ENCODE measurements at places on chromosomes 3 and 15. TPM values are rescaled to one million over a fixed set of nuclear protein-coding genes. Genes with fewer than 3 reads are reported as not detected.

DNA sequence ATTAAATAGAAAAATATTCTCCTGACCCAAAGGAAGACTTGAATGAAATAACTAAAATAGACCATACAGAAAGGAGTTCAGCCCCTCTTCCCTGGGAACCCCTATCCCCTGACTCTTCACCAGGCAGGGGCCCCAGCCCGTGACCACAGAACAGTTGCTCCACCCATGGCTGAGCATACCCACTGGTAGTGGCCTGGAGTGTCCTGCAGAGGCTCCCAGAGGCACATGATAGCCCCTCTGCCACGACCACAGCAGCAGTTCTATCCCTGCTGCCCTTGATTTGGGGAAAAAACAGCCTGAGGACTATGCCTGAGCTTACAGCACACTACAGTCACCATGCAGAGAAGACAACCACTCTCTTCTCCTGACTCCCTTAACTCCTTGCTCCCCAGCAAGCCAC lies 31.8 kb downstream of the TTC14 start:
- H3K4me3 ChIP-seq = no peak overlapping the region
- H3K4me1 ChIP-seq = no peaks in the 10 kb centered on the region
- DNase-seq = no peak
- no peaks in the 10 kb centered on the region for H3K36me3 ChIP-seq
- no peaks in the 10 kb centered on the region for H3K27me3 ChIP-seq
- no peak overlapping the region for H3K27ac ChIP-seq

DNA sequence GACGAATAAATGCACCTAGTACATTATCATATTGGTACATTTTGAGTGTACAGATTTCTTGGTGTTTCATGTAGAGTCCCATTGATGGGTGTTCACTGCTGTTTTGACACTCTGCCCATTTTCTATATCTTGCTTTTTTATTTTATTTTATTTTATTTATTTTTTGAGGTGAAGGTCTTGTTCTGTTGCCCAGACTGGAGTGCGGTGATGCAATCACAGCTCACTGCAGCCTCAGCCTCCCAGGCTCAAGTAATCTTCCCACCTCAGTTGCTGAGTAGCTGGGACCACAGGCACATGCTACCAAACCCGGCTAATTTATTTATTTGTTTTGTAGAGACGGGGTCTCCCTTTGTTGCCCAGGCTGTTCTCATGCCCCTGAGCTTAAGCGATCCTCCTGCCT lies 44.2 kb downstream of the DNAJC13 start:
- no peak for DNase-seq
- peaks cover 100% of the 10 kb centered on the region for H3K36me3 ChIP-seq
- H3K4me1 ChIP-seq = no peaks in the 10 kb centered on the region

DNA sequence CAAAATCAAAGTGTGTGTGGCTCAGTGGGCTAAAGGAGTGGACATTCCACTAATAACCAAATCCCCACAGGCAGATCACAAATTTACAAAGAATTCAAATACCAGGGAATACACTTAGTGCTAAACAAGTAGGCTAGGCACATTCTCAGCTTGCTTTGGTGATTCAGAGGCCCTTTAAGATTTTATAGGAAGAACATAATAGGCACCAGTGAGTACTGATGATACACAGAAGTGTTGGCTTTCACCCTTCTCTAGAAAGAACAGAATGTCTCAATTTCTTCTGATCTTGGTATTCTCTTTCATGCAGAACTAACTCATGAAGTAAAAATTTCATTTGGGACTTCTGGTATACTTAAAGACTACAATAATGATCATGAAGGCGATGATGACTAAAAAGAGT lies 55.0 kb downstream of the POLR2M start:
- H3K27me3 ChIP-seq = no peaks in the 10 kb centered on the region
- no peak for DNase-seq
- H3K4me1 ChIP-seq = no peaks in the 10 kb centered on the region
- H3K36me3 ChIP-seq = no peaks in the 10 kb centered on the region
- H3K27ac ChIP-seq = no peak overlapping the region

- H3K27me3 ChIP-seq = no peaks in the 10 kb centered on the region
- peaks cover 58% of the 10 kb centered on the region for H3K4me1 ChIP-seq
- no peak overlapping the region for H3K4me3 ChIP-seq
- no peaks in the 10 kb centered on the region for H3K36me3 ChIP-seq
Observed at GRCh38 chr3:62167566-62168262, 205.6 kb downstream of the FEZF2 start.

DNA sequence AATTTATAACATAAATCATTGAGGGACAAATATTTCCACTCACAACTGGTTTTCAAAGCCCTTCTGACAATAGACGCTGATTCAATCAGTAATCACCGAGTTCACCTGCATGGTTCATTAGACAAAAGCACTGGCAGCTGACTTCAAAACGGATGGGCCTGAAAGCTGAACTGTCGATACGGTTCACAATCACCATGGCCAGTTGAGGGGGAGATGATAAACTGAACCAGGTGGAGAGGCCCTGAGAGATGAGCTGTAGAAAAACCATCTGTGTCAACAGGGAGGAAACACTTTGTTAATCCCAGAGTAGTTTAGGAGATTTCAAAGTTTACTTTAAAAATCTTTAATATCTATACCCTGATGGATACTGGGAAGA lies 75.0 kb downstream of the PEX5L start:
- H3K4me1 ChIP-seq = no peaks in the 10 kb centered on the region
- no peak overlapping the region for H3K27ac ChIP-seq
- no peaks in the 10 kb centered on the region for H3K36me3 ChIP-seq
- DNase-seq = no peak
- H3K4me3 ChIP-seq = no peak overlapping the region

DNA sequence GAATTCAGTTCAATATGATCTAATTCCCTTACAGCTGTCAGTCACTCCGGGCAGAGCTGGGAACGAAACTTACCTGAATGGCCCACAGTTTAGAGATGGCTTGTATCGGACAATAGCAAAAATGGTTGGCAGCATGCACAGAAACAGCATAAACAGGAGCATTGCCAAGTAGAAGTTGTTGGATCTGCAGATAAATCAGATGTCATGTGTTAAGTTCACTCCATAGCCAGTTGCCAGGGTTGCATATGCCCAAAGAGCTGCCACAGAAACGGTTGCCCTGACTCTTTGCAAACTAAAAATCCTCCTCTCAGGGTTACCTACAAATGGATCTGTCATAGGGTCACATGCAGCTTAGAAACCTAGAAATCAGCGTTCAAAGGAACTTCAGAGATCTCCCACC lies 15.4 kb upstream of the STARD5 start:
- peaks cover 28% of the 10 kb centered on the region for H3K4me1 ChIP-seq
- no peak overlapping the region for H3K4me3 ChIP-seq
- no peaks in the 10 kb centered on the region for H3K27me3 ChIP-seq
- DNase-seq = no peak
- H3K36me3 ChIP-seq = no peaks in the 10 kb centered on the region

DNA sequence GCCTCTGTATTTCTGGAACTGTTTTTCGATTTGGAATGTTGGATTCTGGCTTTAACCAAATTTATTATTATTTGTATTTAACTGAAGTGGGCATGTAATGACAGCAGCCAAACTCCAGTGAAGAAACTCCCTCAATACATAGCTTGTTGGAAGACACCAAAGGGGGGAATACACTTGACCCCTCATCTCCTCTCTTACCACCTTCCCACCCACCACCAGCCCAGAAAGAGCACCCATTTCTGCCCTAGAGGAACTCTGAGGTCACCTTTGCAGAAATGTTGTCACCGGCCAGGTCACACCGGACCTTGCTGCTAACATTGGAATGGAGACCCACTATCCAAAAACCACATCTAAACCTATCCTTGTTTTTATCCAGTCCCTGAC lies 58.6 kb upstream of the CA12 start:
- H3K36me3 ChIP-seq = no peaks in the 10 kb centered on the region
- H3K4me3 ChIP-seq = no peak overlapping the region
- no peaks in the 10 kb centered on the region for H3K27me3 ChIP-seq
- peaks cover 7% of the 10 kb centered on the region for H3K4me1 ChIP-seq

DNA sequence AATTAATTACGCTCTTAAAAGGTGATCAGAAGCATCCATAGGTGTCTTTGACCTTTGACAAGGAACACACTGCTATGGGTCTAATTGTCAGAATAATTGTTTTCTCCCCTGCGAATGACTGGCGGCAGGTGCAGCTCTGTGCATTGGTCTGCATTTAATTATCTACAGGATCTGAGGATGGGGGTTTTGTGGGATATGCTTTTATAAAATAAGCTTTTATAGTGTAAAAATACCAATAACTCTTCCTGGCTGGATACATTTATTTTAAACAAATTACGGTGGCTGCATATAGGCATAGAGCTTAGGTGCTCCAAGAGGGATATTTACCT lies 201.6 kb upstream of the RGMA start:
- H3K4me1 ChIP-seq = no peaks in the 10 kb centered on the region
- no peak overlapping the region for H3K4me3 ChIP-seq
- no peaks in the 10 kb centered on the region for H3K27me3 ChIP-seq

DNA sequence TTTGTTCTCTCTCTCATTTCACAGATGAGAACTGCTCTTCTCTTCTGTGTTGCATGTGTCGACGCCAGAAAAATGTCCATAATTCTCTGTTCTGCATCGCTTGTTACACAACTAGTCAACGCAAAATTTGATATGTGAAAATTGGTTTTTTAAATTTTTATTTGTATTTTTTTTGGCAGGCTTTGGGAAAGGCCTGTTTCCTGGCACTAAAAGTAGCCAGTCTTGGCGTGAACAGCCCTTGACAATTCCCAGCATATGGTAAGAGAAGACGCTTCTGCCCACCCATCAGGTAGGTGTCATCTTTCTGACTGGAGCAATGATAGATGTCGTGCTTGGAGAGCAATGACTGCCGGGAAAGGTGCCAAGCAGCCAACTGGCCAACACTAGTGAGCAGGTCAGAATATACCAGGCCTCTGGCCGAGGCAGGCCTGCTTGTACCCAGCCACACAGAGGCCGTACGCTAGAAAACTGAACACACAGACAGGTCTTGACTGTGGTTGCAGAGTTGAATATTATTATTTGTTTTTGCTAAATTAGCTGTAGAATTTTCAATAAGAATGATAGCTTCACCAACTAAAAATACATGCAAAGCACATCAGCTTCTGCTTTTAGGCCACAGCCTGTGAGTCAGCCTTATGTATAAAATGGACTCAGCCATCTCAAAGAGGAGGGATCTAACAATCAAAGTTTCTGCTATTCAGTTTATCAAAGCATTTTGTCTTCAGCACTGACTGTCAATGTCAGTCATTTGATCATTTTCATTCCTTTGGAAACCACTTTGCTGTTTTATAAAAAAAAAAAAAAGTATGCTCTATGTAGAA lies 837.5 kb downstream of the MCTP2 start:
- H3K36me3 ChIP-seq = no peaks in the 10 kb centered on the region
- no peak overlapping the region for H3K27ac ChIP-seq
- H3K4me3 ChIP-seq = no peak overlapping the region
- no peaks in the 10 kb centered on the region for H3K4me1 ChIP-seq

GRCh38 chr3:44529927-44530326 lies 25.1 kb upstream of the ZKSCAN7 start:
- no peaks in the 10 kb centered on the region for H3K36me3 ChIP-seq
- H3K4me3 ChIP-seq = no peak overlapping the region
- no peaks in the 10 kb centered on the region for H3K4me1 ChIP-seq
- no peaks in the 10 kb centered on the region for H3K27me3 ChIP-seq

- no peaks in the 10 kb centered on the region for H3K27me3 ChIP-seq
- no peak for DNase-seq
- H3K4me3 ChIP-seq = no peak overlapping the region
Observed at GRCh38 chr3:1955170-1955569, 143.5 kb upstream of the CNTN4 start.

- peak overlapping the region; percentile 62 for H3K27ac ChIP-seq
- no peak for DNase-seq
- no peaks in the 10 kb centered on the region for H3K27me3 ChIP-seq
- H3K4me1 ChIP-seq = peaks cover 28% of the 10 kb centered on the region
Observed at GRCh38 chr15:40046721-40047414, 7.9 kb upstream of the SRP14 start.

GRCh38 chr3:122502941-122503340 lies 11.8 kb downstream of the KPNA1 start:
- no peak for DNase-seq
- no peaks in the 10 kb centered on the region for H3K36me3 ChIP-seq
- H3K4me1 ChIP-seq = peaks cover 59% of the 10 kb centered on the region
- H3K27ac ChIP-seq = no peak overlapping the region
- no peak overlapping the region for H3K4me3 ChIP-seq

DNA sequence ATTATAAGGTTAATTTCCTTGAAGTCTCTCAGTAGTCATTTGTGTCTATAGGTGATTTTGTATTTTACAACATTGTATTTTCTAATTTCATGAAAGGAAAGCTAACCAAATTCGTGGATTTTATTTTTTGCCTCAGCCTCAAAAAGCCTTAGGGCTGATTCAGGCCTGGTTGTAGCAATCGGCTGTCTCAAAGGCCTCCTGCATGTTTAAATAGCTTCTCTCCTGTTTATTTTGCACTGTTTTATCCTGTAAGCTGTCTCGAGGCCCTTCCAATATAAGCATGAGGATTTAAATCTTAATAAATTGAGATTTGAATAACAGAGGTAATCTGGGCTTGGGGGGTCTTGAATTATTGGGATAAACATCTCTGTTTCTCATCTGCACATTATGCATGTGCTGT lies 51.7 kb upstream of the ICE2 start:
- no peak overlapping the region for H3K27ac ChIP-seq
- no peak for DNase-seq
- no peaks in the 10 kb centered on the region for H3K27me3 ChIP-seq
- H3K36me3 ChIP-seq = peaks cover 6% of the 10 kb centered on the region
- H3K4me1 ChIP-seq = peaks cover 29% of the 10 kb centered on the region
- no peak overlapping the region for H3K4me3 ChIP-seq

- H3K4me1 ChIP-seq = peaks cover 43% of the 10 kb centered on the region
- no peak overlapping the region for H3K27ac ChIP-seq
- H3K27me3 ChIP-seq = no peaks in the 10 kb centered on the region
- no peak overlapping the region for H3K4me3 ChIP-seq
- H3K36me3 ChIP-seq = no peaks in the 10 kb centered on the region
- DNase-seq = no peak
Observed at GRCh38 chr15:62498712-62499111, 333.6 kb upstream of the C2CD4B start.

- no peak for DNase-seq
- H3K27me3 ChIP-seq = no peaks in the 10 kb centered on the region
- H3K36me3 ChIP-seq = no peaks in the 10 kb centered on the region
- H3K27ac ChIP-seq = no peak overlapping the region
- no peak overlapping the region for H3K4me3 ChIP-seq
- H3K4me1 ChIP-seq = peaks cover 31% of the 10 kb centered on the region
Observed at GRCh38 chr3:14139771-14140170, 14.9 kb downstream of the TMEM43 start.

Gene YEATS2
- 9.7 TPM for total RNA-seq

Gene SLCO2A1
- total RNA-seq = 30.4 TPM

Gene TSPAN3
- 82.6 TPM for total RNA-seq

Gene GRIP2
- 24.5 TPM for total RNA-seq

Gene GOLGA6D
- not detected for total RNA-seq

Data from heart right ventricle (tissue), 16 donors.